ENCODE measurements at places on chromosomes 11 and 22.
A peak's percentile ranks its signal among the peaks of the same experiment; 100 is the strongest.

DNA sequence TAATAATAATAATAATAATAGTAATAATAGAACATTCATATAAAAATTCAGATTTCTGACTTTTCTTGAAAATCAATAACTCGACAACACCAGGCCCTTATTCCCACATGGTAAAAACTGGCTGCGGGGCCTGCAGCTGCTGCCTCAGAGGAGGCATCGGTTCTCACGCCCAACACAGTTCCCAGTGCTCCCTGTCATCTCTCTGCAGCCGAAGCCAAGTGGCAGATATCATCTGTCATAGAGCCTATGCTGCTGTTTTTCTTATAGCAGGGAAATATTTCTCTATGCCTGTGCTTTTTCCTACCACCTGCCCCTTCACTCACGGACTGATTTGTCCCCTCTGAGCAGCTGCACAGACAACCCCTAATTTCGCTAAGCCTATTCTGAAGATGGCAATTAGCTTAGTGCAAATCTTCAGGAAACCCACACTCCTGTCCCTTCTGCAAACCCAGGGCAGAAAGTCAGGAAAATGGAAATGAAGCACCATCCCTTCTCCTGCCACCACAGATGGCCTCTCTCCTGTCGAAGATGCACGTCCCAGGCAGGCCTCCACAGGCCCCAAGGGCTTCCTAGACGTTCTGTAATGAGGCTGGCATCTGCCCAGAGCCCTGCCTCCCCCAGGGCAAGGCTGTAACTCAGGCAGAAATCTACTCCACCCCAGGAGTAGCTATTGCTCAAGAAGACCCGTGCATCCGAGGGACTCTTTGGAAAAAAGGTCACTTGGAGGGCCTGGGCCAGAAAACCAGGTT is 66.7 kb downstream of the SYN3 start:
- DNase-seq, result peak; percentile 16

- no peak for DNase-seq
Measured at GRCh38 chr11:126465573-126466188, 110.2 kb downstream of the ST3GAL4 start.

- no peak for DNase-seq
Measured at GRCh38 chr11:8983552-8983951, 19.3 kb upstream of the TMEM9B start.

GRCh38 chr22:36860821-36861659 is at the start of gene NCF4:
Gene NCF4 (plus strand): TSS chr22:36861006. CDS start chr22:36861172, 166 bp downstream.
- no peak for DNase-seq

- DNase-seq, result no peak
Measured at GRCh38 chr11:114244726-114245394, 51.3 kb upstream of the NNMT start.

- peak; percentile 35 for DNase-seq
Measured at GRCh38 chr11:68302670-68303069, 9.7 kb upstream of the LRP5 start.

DNA sequence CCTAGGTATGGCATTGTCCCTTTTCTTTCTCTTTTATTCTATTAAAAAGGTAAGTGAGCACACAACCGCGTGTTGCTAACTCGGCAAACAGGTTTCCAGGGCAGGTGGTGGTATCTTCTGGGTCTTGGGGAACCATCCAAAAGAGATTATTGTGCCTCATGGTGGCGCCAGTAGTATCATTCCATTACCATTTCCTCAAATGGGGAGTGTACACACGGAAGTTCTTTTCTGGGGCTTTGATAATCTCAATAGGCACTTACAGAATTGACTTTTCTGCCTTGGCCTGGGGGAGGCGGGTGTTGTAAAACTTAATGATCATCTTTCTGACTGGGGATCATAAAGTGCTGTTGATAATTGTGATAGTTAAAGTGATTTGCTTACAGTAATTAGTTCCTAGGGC is 234.1 kb downstream of the KIRREL3 start:
- no peak for DNase-seq

DNA sequence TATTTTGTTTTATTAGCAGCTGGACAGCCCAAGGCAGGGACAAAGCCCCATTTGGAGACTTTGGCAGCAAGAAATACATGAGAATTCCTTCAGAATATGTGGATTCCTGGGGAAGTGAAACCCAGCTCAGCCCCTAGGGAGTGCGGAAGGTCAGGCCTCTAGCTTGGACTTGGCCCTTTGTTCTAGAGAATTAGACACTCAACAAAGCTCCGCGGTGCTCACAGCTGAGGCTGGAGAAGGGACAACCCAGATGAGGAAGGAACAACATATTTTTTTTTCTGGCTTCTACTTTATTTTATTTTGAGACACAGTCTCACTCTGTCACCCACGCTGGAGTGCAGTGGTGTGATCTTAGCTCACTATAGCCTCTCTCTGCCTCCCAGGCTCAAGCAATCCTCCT is 44.7 kb upstream of the SEPTIN5 start:
- no peak for DNase-seq

- DNase-seq, result no peak
Measured at GRCh38 chr11:69004411-69005182, 8.4 kb downstream of the MRGPRF start.

DNA sequence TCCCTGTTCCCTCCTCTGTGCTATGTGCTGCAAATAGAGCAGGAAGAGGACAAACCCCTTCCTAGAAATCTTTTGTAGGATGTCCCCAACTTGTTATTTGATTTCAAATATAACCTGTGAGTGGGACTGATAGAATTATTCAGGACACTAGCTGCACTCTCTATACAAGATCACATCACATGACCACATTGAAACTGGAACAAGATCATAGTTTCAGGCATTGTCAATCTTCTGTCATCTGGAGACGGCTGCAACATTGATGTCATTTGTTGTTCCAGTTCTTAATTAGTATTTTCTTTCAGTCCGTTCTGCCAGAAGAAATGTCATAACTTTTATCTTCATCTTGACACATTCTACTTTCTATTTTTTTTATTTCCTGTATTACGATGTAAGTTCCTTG is 89.3 kb downstream of the GRIA4 start:
- no peak for DNase-seq

GRCh38 chr11:118634431-118635236 is 27.2 kb downstream of the PHLDB1 start:
- DNase-seq, result no peak

GRCh38 chr11:115462757-115463156 is 41.5 kb downstream of the CADM1 start:
- no peak for DNase-seq

DNA sequence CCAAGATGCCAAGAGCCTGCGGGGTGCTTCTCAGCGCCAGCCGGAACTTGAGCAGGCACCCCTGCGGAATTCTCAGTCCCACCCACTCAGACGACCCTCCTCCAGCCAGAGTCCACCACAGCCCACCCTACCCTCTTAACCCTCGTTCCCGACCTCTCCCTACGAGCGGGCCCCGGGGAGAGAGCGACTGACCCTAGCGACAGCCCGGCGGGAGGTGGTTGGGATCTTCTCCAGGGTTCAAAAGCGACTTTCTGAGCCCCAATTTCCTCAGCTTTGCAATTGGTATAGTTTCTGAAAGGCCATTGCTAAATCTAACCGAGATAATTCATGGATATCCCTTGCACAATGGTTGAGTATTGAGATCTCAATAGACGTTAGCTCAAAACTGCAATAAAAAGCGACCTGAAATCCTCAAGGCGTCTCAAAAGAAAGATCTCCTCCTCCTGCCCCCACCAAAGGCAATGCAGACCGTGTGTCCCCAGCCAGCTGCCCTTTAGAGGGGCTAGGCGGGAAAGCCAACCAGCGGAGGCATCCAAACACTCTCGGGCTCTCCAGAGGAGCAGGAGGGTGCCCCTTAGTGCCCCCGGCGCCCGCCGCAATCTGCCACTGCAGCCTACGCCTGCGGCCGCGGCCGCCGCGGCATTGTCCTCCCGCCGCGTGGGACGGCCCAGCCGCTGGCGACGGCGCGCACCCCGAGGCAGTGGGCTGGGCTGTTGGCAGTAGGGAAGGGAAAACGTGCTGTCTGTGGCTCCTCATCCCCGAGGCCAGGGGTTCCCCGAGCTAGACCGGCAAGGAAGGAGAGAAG is 1.5 kb upstream of the SLC6A5 start:
- DNase-seq, result no peak

GRCh38 chr11:30586251-30587144 is at the start of gene MPPED2:
Gene MPPED2 (minus strand): TSS chr11:30586353. CDS start chr11:30580373, 5,980 bp downstream.
- DNase-seq, result no peak

GRCh38 chr11:64224151-64224890 is 1.7 kb downstream of the TRPT1 start:
- no peak for DNase-seq

DNA sequence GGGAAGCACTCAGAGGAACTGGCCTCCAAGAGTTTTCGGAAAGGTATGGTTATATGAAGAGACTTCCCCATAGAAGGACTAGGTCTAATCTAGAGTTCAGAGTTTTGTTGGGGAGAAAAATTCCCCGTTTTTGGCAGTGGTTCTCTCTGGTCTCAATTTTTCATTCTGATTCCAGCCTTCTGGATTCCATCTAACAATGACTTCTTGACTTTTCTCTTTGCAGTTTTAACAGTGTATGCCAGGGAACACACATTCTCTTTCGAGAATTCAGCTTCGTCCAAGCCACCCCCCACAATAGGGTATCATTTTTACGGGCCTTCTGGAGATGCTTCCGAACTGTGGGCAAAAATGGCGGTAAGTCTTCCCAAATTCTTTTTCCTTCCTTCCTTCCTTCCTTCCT is 115.6 kb downstream of the CSTPP1 start:
- no peak for DNase-seq

DNA sequence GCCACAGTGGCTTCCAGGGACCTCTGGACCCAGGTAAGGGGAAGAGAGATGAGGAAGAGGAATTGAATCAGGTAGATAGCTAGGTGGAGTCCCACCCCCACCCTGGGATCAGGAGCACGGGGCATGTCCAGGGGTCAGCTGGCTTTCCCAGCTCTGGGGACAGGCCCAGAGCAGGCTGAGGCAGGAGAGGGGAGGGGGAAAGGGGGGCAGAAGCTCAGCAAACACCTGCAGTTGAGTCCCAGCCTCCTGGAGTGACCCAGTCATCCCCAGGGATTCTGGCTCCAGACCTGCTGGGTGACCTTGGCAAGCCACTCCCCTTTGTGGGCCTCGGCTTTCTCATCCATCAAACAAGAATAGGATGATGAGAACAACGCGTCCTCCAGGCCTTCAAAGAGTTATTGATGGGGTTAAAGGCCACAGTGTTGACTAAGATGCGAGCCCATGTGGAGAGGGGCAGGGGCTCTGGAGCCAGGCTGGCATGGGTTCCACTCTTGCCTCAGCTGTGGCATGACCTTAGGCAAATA is 16.0 kb downstream of the STARD10 start:
- no peak for DNase-seq

GRCh38 chr22:21764038-21764804 is 28.6 kb upstream of the YPEL1 start:
- DNase-seq, result no peak

GRCh38 chr11:122772945-122773344 is 65.4 kb upstream of the CRTAM start:
- no peak for DNase-seq

GRCh38 chr11:61728940-61729219 is 23.6 kb upstream of the MYRF start:
- DNase-seq, result no peak

DNA sequence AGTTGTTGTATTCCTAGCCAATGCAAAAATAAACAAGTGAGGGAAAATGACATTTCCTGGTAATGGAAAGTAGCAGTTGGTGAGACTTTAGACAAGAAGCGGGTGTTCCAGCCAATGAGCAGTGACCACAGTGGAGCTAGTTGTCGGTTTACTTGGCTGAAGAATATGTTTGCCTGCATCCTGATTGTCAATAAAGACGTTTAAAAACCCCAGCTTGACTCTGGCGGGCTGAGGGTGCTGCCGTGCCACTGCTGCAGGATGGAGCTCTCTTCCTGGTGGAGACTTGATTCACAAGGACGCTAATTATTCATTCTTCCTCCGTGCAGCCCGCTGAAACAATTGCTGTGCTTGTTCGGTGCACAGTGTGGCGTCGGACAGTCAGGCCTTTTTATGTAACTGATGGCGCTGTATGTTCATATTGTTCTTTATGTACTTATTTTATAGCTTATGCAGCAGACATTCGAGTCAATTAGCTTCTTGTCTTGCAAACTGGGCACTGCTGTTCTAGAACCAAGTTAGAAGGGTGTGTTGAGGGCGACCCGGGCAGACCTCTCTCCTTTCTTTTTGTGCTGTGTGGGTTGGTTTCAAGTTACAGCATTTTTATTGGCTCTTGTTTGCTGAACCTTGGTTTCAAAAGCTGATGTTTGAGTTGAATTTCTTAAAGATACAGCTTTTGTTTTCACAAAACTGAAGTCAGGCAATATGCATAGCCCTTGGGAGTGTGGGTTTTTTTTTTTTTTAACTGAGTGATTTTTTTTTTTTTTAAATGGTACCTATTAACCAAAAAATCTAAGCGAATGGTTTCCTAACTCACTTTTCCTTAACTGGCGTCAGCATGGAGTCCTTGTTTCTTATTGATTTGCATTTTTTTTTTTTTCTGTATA is 153.9 kb downstream of the TEAD1 start:
- no peak for DNase-seq

- DNase-seq, result no peak
Measured at GRCh38 chr11:61650781-61651571, 29.2 kb upstream of the DAGLA start.

- DNase-seq, result no peak
Measured at GRCh38 chr22:32542677-32543357, 68.2 kb downstream of the FBXO7 start.

DNA sequence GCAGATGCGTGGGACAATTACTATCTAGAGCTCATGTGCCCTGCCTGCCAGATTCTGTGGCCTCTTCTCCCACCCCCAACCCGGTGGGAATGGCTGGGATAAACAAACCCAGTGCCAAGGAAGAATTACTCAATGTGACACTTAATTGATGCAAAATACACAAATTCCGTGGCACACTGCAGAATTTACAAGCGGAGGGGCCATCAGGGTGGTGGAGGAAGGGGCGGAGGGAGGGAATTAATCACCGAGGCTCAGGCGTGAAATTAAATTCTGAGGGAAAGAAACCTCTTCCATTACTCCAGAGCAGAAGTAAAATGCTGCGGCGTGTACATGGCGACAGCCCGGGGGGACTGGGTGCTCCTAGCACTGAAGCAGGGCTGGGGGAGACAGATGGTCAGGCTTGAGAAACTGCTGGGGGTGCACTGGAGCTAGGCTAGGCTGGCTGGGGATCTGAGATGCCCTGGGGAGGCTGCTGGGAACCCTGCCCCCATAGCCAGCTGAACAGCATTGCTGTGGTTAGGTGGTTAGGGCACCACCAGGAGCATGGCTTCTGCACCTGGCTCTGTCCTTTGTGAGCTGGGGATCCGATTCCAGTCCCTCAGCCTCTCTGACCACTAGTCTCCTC is 200.6 kb downstream of the CEP164 start:
- peak; percentile 15 for DNase-seq

GRCh38 chr11:2885017-2885677 is 428 bp downstream of the CDKN1C start:
- DNase-seq, result no peak

GRCh38 chr11:121743285-121743684 is 290.5 kb upstream of the SORL1-AS1 start:
- no peak for DNase-seq

Measured in skeletal muscle cell (primary cell).